ENCODE measurements at places on chromosomes 16 and 17.

GRCh38 chr17:74777901-74778515 lies 1.9 kb upstream of the NAT9 start:
- no peak for DNase-seq

DNA sequence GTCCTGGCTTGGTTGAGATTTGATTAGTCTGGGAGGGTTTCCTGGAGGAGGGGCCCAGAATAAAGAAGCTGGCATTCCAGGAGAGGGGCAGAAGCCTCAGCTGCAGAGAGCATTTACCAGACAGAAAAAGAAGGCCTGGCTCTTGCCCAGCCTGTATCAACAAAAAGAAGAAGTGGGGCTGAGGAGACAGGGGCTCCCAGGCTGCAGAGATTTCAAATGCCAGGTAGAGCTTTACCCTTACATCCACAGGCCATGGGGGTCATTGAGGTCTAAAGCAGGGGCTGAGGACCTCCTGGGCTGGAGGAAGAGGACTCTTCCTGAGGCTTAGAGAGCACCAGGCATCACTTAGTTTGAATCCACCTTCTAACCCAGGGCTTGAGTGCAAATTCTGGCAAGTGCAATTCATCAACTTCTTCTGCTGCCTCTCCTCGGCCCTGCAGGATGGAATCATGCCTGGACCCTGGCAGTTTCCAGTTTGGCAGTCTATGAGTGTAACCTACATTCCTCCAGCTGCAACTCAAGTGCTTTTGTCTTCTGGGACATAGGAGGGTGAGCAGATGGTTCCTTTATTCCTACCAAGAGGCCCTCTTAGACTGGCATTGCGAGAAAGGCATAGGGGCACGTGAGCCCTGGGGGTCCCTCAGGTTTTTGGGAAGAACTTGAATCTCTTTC lies 15.3 kb downstream of the CA7 start:
- no peak for DNase-seq

DNA sequence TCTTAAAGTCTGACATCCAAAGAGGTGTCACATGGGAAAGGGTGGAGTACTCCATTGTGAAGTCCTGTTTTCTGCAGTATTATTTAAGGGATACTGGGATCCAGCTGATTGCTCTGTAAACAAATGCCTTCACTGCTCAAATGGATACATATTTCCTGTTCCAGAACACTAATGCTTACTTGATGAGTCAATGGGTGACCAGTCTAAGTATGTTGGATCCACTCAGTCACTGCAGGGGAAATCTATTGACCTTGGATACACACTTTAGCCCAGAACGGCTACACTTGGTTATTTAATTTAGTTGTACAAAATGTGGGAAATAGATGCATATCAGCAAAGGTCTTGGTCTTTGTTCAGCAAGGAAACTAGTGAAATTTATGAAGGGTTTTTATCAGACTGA lies 261.4 kb downstream of the MAP2K4 start:
- no peak for DNase-seq

DNA sequence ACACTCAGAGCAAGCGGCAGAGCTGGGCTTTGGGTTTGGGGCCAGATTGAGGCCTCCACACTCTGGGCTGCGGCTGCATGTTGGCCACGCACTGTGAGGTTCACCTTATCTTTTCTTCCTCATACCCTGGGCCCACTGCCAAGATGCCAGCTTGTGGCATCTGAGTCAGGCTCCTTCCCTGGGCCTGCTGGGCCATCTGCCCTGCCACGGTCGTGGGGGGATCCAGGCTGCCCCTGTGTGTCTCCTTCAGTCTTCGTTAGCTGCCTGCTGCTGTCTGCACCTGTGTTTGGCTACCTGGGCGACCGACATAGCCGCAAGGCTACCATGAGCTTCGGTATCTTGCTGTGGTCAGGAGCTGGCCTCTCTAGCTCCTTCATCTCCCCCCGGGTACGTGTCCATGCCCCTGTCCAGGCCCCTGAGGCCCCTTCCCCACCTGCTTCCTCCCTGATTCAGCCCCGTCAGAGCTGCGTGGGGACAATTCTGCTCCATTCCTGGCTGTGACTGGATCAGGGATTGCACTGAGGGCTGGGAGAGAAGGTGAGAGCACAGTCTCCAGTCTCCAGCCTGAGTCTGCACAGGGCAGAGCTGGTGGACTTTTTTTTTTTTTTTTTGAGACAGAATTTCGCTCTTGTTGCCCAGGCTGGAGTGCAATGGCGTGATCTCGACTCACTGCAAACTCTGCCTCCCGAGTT lies 11.2 kb downstream of the SPNS3 start:
- no peak for DNase-seq

DNA sequence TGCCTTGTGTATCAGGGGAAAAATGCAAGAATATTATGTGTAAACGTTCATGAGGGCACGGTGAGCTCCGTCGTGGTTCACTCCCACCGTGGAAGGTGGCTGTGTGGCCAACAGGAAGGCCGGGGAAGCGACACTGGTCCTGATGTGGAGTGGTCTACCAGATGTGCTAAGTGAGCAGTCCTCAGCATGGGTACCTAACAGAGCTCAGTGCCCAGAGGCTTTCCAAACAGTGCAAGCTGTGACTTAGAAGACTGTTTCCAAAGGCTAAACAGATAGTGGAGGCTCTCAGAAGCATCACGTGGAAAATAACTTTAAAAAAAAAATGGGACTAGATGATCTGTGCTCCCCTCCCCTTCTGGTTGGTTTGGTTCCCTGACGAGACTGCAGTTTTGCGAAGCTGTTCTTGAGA lies 199.3 kb upstream of the CHMP6 start:
- no peak for DNase-seq

- DNase-seq: no peak
Observed at GRCh38 chr17:59093702-59094231, 12.9 kb downstream of the TRIM37 start.

GRCh38 chr17:6654841-6655731 lies 3.5 kb downstream of the C17orf100 start:
- no peak for DNase-seq

- DNase-seq: no peak
Observed at GRCh38 chr16:68403704-68404103, 44.6 kb downstream of the SMPD3 start.

- no peak for DNase-seq
Observed at GRCh38 chr17:27782791-27783206, 17.5 kb downstream of the NOS2 start.

DNA sequence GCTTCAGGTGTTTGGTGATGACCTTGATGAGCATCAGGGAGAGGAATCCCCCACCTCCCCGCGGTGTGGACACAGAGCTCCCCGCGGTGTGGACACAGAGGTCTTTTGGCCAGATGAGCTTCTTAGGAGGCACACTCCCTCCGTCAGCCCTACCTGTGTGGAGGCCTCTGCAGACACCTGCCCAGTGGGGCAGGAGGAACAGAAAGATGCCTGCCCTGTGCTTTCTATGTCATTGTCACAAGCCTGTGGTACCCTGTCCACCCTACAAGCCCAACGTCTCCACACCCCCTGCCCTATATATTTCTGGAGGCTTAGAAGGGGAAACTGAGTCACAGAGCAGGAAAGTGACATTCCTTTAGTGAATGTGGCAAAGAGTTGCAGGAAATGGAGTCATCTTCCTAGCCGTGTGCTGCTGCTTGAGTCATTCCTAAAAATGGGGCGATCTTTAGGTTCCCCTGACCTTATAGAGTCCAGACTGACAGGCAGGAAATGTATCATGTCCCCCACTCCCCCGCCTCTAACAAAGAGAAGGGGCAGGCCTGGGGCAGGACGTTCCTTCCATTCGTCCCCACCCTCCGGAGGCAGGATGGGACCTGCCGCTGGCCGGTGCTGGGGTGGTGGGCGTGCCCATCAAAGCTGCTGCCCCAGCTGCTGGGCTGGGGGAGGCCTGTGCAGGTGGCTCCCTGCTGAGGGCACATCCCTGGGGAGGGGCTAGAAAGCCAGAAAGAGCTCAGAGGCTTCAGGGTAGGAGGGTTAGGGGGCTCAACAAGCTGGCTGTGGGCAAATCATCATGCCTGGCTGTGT lies 1.0 kb upstream of the C16orf74 start:
- no peak for DNase-seq

DNA sequence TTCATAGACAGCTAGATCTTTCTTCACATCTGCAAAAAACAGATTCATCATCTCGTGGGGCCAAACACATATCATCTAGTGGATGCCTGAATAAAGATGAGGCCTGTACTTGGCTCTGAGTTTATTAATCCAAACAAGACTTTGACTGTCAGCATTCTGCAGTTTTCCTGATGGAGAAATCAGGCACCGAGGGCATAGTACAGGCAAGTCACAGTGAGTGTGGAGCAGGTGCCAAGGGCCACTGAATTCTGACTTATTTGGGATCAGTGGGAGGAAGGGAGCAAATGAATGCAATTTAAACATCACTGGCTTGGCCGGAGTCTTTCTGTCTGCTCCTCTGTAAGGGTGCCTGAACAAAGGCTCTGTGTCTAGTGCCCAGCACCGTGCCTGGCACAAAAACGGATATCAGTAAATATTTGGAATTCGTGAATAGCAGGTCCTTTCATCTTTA lies 975 bp downstream of the CFAP20 start:
- DNase-seq: peak; percentile 34

GRCh38 chr17:17766077-17766743 lies 70.6 kb downstream of the SREBF1 start:
- peak; percentile 25 for DNase-seq

GRCh38 chr17:14048169-14048568 lies 21.1 kb upstream of the COX10 start:
- peak; percentile 38 for DNase-seq

- no peak for DNase-seq
Observed at GRCh38 chr16:82199209-82199608, 29.2 kb upstream of the MPHOSPH6 start.

DNA sequence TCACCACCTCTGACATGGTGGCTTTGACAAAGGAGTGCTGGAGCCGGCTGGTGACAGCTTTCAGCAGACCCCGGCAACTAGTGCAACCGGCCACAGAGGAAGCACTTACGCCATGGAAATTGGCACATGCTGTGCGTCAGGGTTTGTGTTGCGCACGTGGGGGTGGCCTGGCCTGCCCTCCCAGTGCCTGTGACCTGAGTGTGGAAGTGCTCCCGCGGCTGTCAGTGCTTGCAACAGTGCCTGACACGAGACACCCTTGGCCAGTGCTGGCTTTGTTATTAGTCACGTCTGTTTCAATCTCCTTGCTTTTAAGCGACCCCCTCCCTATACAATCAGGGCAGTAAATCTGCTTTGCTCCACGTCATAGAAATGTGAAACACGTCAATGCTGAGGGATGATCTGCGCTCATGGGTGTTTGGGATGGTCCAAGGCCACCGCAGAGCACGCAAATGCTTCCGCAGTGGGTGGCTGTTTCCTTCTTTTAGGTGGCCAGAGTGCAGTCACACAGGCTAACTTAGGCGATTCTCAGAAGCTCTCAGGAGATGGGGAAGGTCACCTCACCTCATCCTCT lies 64.3 kb downstream of the PGS1 start:
- DNase-seq: no peak

GRCh38 chr17:4324463-4324862 lies 42.0 kb downstream of the UBE2G1 start:
- no peak for DNase-seq

DNA sequence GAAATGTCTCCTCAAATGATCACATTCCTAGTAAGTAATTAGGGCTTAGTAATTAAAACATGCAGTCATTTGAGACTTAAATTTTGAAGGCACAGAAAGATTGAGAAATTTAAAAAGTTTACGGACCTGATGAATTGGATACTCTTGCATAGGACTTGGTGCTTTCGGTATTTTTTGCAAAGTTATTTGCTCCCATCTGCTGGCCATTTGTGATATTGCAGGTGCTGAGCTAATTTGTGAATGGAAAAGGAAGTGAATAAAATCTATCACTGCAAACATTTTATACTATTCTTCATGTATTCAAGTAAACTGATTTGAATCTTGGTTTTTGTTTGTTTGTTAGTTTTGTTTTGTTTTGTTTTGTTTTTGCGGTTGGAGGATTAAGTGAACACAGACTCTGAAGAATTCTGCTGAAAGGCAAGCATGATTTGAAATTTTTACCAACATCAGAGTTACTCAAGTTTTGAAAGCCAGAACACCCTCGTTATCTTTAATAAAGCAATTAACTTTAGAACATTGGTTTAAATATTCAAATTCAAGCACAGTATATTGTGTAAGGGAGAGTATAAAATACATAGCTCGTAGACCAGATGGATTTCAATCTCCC lies 689.5 kb upstream of the RBFOX1 start:
- peak; percentile 46 for DNase-seq

- DNase-seq: no peak
Observed at GRCh38 chr16:16162591-16162990, 60.7 kb downstream of the ABCC6 start.

- no peak for DNase-seq
Observed at GRCh38 chr17:57910462-57911420, 44.5 kb downstream of the CUEDC1 start.

DNA sequence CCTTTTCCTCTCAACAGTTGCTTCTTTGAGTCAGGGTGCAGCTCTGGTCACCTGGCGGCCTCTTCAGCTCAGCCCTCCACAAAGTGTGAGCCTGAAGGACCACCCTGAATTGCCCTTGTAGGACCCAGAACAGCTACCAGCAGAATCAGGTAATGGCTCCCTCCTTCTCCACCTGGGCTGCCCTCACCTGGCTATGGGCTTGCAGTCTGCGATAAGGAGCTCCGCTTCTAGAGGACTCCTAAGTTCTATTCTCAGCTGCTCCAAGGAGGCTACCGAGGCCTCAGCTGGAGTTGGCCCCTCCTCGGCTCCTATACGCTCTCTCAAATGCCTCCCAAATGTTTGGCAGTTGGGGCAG lies 13.4 kb downstream of the SMIM5 start:
- no peak for DNase-seq

DNA sequence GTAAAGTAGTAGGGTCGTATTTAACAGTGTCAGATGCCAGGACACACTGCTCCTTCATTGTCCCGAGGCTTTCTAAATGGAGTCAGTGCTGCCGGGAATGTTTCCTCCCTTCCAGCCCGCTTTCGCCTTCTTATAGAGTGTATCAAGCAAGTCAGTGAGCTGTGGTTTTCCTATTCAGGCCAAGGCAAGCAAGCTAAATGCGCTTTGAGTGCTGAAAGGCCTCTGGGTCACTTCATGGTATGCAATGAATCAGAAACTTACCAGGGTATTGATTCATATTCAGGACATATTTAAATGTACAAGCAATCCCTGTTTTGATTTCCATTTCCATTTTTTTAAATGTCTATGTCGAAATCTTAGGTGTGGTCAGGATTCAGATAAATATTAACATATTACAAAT lies 327.9 kb upstream of the SOX9 start:
- no peak for DNase-seq

DNA sequence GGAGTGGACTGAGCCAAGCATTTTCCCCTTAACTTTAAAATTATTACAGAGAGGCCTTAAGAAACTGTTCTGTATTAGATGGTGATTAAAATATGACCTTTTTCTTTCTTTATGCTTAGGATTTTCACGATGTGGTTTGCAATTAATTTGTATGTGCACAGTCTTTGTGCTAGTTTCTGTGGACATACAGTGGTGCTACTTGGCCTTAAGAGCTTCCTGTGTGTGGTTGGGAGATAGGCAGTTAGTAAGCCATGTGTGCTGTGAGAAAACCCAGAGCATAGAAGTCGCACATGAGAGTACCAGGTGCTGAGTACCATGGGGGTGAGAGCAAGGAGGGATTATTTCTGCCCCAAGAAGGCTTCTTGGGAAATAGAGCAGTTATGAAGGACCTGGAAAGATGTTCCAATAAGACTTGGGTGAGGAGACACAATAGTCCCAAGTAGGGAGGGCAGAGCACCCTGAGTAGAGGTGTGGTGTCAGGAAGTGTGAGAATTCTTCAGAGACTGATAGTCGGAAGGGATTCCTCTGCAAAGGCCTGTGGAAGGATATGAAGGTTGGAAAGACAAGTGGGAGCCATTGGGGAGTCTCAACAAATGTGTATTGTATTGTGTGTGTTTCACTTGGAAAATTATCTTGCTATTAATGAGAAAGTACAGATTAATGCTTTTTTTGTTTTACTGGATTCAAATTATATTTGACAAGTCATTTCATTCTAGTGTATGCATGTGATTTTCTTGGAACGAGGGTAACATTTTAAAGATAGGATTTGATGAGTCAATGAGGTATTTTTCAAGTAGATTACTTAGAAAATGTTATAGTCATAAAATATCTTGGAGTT lies 239.9 kb downstream of the PRKCA start:
- DNase-seq: peak; percentile 45
